ENCODE measurements at places on chromosomes 11 and 22.
A peak's percentile ranks its signal among the peaks of the same experiment; 100 is the strongest.

DNA sequence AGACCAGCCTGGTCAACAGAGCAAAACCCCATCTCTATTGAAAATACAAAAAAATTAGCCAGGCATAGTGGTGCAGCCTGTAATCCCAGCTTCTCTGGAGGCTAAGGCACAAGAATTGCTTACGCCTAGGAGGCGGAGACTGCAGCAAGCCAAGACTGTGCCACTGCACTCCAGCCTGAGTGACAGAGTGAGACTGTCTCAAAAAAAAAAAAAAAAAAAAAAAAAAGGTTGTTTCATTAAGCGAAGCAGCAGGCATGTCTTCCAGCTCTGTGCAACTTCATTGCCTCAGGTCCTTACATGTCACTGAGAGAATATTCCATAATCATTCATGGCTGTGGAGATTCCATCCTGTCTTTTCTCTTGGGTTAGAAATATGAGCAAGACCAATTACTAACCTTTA lies 16.9 kb downstream of the GAB2 start:
- DNase-seq, result no peak

DNA sequence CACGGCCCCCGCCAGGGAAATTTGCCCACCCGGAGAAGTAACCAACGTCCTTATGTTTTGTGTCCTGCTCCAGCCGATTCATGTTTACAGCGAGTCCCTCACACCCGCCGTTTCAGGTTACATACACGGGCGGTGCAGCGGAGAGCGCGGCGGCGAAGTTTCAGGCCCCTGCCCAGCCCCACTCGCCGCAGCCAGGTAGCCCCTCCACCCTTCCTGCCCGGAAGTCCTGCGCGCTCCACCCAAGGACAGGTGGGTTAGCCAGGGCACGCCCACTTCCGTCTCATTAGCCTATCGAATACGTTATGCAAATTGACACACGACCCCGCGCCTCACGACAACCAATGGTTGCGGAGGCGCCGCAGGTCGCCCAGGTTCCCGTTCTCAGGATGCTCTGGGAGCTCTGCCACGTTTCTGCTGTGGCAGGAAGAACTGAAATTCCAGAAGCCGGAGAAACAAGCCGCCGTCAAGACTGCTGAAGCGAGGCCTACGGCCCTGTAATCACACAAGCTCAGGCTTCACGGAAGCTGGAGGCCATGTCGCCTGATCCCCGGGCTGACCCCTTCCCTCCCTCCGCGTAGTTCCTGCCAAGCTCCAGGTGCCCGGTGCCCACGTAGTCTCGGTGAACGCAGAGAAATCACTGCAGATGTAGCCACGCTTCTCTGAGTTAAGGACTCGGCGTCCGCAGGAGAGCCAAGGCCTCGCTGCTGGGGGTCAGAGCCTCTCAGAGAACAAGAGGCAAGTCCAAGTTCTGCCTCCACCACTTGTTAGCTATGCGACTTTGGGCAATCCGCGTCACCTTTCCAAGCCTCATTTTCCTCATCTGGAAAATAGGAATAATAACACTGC lies 22.4 kb upstream of the MYH9 start:
- DNase-seq, result peak; percentile 53

- DNase-seq, result no peak
Measured at GRCh38 chr11:128693416-128693712, 508 bp upstream of the FLI1 start.

- peak; percentile 85 for DNase-seq
Measured at GRCh38 chr11:45110562-45110961, 35.9 kb upstream of the PRDM11 start.

GRCh38 chr11:120035756-120036155 lies 102.2 kb downstream of the TRIM29 start:
- no peak for DNase-seq

DNA sequence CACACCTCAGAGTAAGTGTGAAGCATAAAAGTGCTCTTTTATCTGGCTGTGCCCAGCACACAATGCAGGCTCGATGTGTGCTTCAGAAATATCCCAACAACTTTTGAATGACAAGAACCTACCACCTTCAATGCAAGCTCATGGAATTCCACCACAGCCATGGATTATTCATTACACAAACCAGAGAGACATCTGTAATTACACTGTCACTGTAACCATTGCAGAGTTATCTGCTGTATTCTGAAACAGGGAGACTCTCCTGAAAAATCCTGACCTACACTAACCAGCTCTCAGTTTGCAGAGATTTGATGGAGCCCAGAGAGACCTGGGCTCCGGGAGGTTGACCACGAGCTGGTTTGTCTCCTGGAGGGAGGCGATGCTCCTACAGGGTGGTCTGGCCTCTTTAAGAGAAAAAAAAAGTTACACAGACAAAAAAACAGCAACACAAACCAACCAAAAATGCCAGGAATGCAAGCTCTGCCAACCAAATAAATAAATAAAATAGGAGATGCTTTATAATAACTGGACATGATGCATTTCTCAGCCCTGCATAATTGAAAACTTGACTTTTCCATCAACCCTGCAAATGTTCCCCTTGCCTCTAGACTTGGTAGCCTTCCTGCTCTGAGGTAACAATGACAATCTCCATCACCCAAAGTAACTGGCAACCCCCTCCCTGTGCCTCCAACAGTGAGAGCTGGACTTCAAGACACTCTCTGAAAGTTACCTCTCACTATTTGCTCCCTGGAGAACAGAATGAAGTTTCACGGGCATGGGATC lies 69.7 kb downstream of the ETS1 start:
- DNase-seq, result peak; percentile 69

Measured in fibroblast of pulmonary artery (primary cell).